ENCODE measurements at places on chromosomes 3 and 15.

- H3K4me3 ChIP-seq = peak within 1 kb of the TSS; percentile 89
- H3K27ac ChIP-seq = peak within 1 kb of the TSS; percentile 52
- peaks cover 10% of the 10 kb centered on the region for H3K27me3 ChIP-seq
- no peaks in the 10 kb centered on the region for H3K36me3 ChIP-seq
- peak; percentile 48 for DNase-seq
Measured at GRCh38 chr3:183428447-183429211, at the start of gene MCF2L2. TSS of gene MCF2L2 (minus strand) at chr3:183428619. CDS start at chr3:183427977, 642 bp downstream.

DNA sequence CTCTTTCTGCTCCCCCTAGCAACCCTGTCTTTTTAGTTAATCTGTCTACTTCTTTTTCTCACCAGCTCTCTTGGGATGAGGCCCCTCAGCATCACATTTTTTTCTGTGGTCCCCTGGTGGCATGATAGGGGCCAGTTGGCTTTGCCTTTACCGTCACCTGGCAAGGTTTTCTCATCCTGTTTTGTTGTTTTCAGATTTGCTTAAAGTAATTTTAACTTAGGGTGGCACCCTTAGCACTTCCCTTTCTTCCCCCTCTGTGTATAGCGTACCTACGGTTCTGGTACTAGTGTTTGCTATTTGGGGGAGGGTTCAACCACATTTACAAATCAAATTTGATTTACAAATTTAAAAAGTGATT is 35.6 kb downstream of the PDCD6IP start:
- H3K4me1 ChIP-seq = peaks cover 34% of the 10 kb centered on the region
- H3K27ac ChIP-seq = peak overlapping the region; percentile 94
- H3K27me3 ChIP-seq = no peaks in the 10 kb centered on the region
- peak; percentile 23 for DNase-seq
- H3K4me3 ChIP-seq = peak overlapping the region; percentile 76

- no peak overlapping the region for H3K27ac ChIP-seq
- H3K4me1 ChIP-seq = no peaks in the 10 kb centered on the region
- DNase-seq = no peak
- no peaks in the 10 kb centered on the region for H3K36me3 ChIP-seq
Measured at GRCh38 chr3:52108302-52109232, 45.7 kb downstream of the POC1A start.

DNA sequence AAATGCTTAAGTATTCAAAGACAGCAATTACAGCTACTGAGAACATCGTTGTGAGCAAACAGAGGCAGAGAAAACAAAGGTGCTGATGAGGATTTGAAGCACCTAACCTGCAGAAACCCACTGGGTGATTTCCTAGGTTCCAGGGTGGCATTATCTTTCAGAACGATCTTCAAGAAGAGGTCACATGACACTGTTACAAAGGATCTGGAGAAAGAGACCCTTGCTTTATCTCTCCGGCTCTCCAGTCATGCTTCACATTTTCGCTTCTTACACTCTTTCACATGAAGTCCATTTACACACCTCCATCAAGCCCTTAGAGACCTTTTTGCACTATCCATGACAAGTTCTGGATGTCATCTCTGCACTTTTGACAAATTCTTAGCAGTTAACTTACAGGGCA is 70.8 kb downstream of the GOLGA8B start:
- peaks cover 16% of the 10 kb centered on the region for H3K4me1 ChIP-seq
- H3K36me3 ChIP-seq = no peaks in the 10 kb centered on the region
- no peak overlapping the region for H3K27ac ChIP-seq
- H3K4me3 ChIP-seq = no peak overlapping the region
- no peak for DNase-seq

DNA sequence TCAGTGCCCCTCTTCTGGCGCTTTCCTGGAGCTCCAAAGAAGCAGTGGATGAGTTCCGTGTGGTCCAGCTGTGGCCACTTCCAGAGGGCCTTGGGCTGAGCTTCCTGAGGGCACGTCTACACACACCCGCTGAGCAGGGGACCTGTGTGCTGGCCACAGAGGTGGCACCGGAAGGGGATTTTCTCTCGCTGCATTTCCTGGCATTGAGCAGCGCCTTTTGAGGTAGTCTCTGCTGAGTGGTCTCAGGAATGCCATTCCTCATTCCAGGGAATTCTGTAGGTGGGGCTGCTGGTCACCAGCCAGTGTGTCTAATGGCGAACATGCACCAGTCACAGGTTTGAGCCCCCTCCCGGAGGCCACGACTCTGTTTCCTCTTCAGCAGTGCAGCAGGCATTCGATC is 48.1 kb downstream of the AMOTL2 start:
- no peak for DNase-seq
- no peak overlapping the region for H3K4me3 ChIP-seq
- H3K4me1 ChIP-seq = no peaks in the 10 kb centered on the region
- H3K36me3 ChIP-seq = no peaks in the 10 kb centered on the region
- no peak overlapping the region for H3K27ac ChIP-seq

DNA sequence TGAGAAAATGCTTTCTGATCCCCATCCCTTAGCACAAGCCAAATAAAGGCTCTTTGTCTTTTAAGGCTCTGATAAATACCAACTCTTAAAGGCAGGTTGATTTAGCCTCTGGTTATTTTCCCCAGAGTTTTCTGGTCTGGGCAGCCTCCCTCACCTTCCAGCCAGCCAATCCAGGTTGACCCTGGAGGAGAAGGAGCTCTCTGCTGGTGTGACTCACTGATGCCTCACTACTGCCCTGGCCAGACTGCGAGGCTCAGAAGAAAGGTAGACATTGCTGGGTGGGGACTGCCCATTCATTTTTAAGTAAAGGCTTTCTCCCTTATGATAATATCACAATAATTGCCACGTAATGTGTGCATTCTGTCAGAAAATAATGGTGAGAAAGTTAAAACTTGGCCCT is 37.1 kb downstream of the SLCO3A1 start:
- H3K36me3 ChIP-seq = peaks cover 1% of the 10 kb centered on the region
- no peak overlapping the region for H3K27ac ChIP-seq

DNA sequence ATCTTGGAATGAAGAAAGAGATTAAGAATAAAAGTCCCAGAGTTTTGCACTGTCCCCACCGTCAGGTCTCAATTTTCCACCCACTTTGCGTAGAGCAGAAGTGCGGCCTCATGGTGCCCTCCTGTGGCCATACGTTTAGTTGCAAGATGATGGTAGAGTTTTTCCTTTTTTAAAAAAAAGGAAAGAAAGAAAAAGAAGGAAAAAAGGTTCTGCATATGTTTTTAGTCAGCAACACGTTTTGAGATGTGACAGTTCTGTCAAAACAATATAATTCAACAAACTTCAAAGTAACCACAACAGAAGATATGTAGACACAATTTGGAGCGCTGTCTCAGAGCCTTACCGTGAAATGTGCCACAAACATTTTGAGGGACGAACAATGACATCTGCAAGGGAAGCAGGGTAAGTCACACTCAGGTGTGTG is 24.6 kb downstream of the EBLN2 start:
- no peak overlapping the region for H3K4me3 ChIP-seq
- DNase-seq = peak; percentile 29
- no peaks in the 10 kb centered on the region for H3K27me3 ChIP-seq
- H3K4me1 ChIP-seq = no peaks in the 10 kb centered on the region
- H3K27ac ChIP-seq = no peak overlapping the region

GRCh38 chr15:68518785-68519430 is 59.9 kb upstream of the CORO2B start:
- H3K4me1 ChIP-seq = no peaks in the 10 kb centered on the region
- no peak overlapping the region for H3K27ac ChIP-seq
- H3K4me3 ChIP-seq = no peak overlapping the region
- DNase-seq = no peak

DNA sequence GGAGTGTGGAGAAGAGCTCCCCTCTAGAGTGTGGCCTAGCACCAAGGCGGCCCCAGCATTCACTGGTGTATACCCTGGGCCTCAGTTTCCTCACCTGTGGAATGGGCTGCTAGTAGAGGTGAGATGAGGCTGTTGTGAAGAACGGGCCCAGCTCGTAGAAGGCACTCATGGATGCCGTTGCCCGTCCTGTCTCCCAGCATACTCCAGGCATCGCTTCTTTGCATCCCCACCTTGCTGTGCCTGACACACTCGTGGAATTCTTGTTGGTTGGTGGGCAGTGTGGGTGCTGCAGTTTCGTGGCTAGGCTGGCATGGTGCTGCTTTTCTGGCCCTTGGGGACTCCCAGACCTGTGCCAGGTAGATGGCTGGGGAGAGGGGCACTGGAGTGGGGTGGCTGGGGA is 76.7 kb downstream of the SMAD6 start:
- H3K27me3 ChIP-seq = peaks cover 2% of the 10 kb centered on the region
- H3K4me3 ChIP-seq = no peak overlapping the region
- H3K36me3 ChIP-seq = no peaks in the 10 kb centered on the region
- no peak overlapping the region for H3K27ac ChIP-seq
- DNase-seq = no peak

DNA sequence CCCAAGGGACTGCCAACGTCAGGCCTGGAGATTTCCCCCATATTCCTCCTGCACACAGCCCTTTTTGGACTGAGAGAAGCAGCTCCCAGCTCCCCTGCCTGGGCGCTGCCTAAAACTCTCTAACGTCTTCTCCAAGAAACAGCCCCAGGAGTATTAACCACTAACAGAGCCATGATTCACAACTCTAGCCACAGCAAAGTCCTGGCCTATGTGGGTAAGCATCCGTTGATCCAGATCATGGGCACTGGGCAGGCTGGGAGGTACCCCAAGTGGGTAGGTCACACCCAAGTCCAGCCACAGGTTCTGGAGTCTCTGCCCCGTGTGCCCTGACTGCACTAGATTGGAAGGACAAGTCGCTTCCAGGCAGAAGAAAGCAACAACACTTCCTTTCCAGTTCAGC is 31.9 kb downstream of the NBEAL2 start:
- H3K4me3 ChIP-seq = no peak overlapping the region
- no peaks in the 10 kb centered on the region for H3K36me3 ChIP-seq
- no peaks in the 10 kb centered on the region for H3K27me3 ChIP-seq
- peaks cover 7% of the 10 kb centered on the region for H3K4me1 ChIP-seq
- H3K27ac ChIP-seq = peak overlapping the region; percentile 89

- no peak overlapping the region for H3K27ac ChIP-seq
- H3K4me3 ChIP-seq = no peak overlapping the region
- no peak for DNase-seq
- H3K36me3 ChIP-seq = no peaks in the 10 kb centered on the region
- peaks cover 5% of the 10 kb centered on the region for H3K27me3 ChIP-seq
Measured at GRCh38 chr3:100896994-100897393, 96.2 kb downstream of the ABI3BP start.

DNA sequence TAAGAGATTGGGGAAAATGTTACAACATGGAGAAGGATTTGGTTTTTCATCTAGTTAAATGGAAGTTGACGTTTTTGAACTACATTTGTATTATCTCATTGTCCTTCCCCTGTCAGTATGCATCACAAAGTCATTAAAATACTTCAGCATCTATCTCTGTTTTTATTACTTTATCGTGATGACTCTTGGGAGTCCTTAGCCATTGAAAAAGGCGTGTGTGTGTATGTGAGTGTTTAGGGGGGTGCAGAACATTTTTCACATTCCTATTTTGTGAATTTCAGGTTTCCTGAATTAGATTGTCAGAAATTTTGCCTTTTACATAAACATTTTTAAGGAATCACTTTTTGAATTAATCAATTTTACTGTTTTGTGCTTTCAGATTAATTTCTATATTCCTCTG is 360.6 kb upstream of the SGO1 start:
- DNase-seq = no peak
- no peaks in the 10 kb centered on the region for H3K4me1 ChIP-seq
- no peak overlapping the region for H3K27ac ChIP-seq
- no peaks in the 10 kb centered on the region for H3K36me3 ChIP-seq

GRCh38 chr3:129549805-129550204 is 6.8 kb downstream of the H1-8 start:
- no peak overlapping the region for H3K4me3 ChIP-seq
- peaks cover 7% of the 10 kb centered on the region for H3K4me1 ChIP-seq
- peaks cover 1% of the 10 kb centered on the region for H3K27me3 ChIP-seq
- H3K36me3 ChIP-seq = no peaks in the 10 kb centered on the region

DNA sequence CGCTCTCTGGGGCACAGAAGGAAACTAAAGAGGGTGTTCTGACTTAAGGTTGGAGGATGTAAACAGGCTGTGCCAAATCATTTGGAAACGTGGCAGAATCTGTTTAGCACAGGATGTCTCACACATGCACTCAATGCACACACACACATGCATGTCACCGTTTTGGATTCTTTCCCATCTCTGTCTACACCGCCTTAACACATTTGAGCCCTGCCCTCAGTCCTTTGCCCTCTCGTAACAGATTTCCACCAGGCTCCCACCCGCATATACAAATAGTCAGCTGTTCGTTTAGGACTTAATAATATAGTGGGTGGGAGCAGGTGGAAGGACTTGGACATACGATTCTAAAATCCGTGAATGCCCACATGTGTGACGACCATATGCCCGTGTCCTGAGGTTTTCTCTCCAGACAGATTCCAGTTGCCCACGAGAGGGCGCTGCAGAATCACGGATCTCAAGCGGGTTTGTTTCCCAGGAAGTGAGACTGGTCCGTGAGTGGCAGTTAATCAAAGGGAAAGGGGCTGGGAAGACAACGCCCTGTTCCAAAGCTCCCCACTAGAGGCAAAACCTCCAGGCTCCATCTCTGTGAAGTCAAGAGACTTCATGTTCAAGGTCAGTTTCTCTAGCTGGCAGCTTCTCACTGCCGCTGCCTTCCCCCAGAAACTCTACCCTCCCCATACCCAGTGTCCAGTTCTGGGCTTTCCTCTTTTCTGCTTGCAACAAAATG is 44.5 kb downstream of the NOX5 start:
- no peak overlapping the region for H3K27ac ChIP-seq
- peaks cover 22% of the 10 kb centered on the region for H3K27me3 ChIP-seq
- no peaks in the 10 kb centered on the region for H3K36me3 ChIP-seq
- peaks cover 9% of the 10 kb centered on the region for H3K4me1 ChIP-seq
- peak; percentile 44 for DNase-seq
- H3K4me3 ChIP-seq = no peak overlapping the region

- no peak overlapping the region for H3K4me3 ChIP-seq
- peaks cover 30% of the 10 kb centered on the region for H3K4me1 ChIP-seq
- H3K36me3 ChIP-seq = peaks cover 7% of the 10 kb centered on the region
- H3K27ac ChIP-seq = no peak overlapping the region
Measured at GRCh38 chr3:115098354-115099073, 48.6 kb downstream of the ZBTB20 start.

- H3K4me3 ChIP-seq = no peak overlapping the region
- no peaks in the 10 kb centered on the region for H3K4me1 ChIP-seq
- H3K27ac ChIP-seq = no peak overlapping the region
- H3K27me3 ChIP-seq = peaks cover 4% of the 10 kb centered on the region
- no peak for DNase-seq
Measured at GRCh38 chr3:63500196-63500595, 152.3 kb upstream of the SNTN start.

GRCh38 chr3:135622656-135623055 is 342.9 kb upstream of the PPP2R3A start:
- H3K4me1 ChIP-seq = no peaks in the 10 kb centered on the region
- H3K4me3 ChIP-seq = no peak overlapping the region
- DNase-seq = no peak
- H3K36me3 ChIP-seq = no peaks in the 10 kb centered on the region
- H3K27me3 ChIP-seq = peaks cover 1% of the 10 kb centered on the region

DNA sequence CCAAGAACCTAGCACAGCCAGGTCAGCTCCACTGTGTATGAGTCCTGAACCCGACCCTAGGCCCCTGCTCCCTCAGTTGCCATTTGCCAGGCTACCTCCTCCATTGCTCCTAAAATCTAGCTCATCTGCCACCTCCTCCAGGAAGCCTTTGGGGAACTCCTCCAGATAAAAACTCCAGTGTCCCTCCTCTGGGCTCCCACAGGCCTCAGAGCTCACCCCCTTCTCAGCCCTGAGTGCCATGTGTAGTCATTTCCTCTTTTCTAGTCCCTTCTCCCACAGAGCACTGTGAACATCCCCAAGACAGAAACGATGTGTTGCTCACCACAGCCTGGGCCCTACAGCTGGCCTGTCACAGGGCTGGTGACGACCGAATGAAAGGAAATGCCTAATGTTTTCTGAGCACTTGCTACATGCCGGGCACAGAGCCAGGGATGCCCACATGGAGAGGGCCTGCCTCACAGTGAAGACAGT is 61.0 kb downstream of the IQSEC1 start:
- peak overlapping the region; percentile 67 for H3K4me3 ChIP-seq
- H3K27ac ChIP-seq = peak overlapping the region; percentile 96
- DNase-seq = peak; percentile 50
- H3K36me3 ChIP-seq = peaks cover 16% of the 10 kb centered on the region
